Posterior cingulate gyrus (tissue), 11 donors: ENCODE measurements at places on chromosomes 7 and 10.

DNA sequence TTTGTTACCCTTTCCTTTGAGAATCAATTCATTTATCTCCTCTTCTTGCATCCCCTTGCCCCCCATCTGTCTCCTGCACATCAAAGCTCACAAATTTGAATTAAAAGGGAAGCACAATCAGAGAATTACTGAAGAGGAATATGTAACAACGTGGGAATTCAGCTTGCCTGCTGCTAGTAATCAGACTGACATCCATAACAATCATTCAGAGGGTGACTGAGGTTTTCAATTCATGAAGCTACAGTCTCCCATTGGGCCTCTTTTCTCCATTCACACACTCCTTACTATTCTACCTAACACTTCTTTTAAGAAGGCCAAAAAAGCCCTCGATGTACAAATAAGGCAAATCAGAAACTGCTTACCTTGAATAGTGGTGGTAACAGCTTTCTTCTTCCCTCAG, 24.3 kb upstream of the DNA2 start:
- DNase-seq: no peak

DNA sequence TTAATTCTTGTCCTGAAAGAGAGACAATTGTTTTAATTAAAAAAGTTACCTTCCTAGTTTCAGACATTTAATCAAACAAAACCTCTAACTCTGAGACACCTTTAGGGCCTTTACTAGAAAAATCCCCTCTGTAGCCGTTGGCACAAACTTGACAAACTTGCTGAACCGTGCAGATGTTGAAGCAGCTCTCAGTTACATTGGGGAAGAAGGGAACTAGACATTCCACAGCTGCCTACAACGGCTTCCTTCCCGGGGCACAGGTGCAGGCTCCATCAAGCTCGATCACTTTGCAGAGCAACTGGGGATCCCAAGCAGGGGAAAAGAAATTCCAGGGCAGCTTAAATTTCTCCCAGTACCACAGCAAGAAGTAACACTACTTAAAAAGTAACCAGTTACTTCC, 141.3 kb downstream of the SKAP2 start:
- DNase-seq: no peak

- DNase-seq: no peak
Observed at GRCh38 chr10:96541921-96542320, 28.2 kb upstream of the TLL2 start.

- no peak for DNase-seq
Observed at GRCh38 chr7:31758755-31759154, 71.7 kb downstream of the PPP1R17 start.

DNA sequence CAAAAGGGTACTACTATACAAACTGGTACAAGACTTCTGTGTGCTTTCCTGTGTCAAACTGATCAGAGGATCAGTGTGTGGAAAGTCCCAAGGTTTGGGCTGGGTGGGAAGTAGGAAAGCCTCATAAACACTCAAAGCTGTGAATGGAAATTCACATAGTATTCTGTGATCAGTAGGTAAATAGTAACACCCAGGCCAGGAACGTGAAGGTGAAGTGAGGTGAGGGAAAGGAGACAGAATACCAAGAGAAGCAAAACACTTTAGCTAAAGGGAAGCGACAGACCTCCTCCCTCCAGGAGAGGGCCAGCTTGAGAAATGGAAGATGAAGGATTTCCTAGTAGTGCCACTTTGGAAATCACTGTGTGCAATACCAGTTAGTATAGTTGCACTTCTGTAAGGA, 451.9 kb downstream of the KCNMA1 start:
- no peak for DNase-seq

GRCh38 chr7:28190077-28190710, 9.6 kb upstream of the JAZF1 start:
- no peak for DNase-seq
